ENCODE measurements at places on chromosomes 7 and 10.
A peak's percentile ranks its signal among the peaks of the same experiment; 100 is the strongest.

DNA sequence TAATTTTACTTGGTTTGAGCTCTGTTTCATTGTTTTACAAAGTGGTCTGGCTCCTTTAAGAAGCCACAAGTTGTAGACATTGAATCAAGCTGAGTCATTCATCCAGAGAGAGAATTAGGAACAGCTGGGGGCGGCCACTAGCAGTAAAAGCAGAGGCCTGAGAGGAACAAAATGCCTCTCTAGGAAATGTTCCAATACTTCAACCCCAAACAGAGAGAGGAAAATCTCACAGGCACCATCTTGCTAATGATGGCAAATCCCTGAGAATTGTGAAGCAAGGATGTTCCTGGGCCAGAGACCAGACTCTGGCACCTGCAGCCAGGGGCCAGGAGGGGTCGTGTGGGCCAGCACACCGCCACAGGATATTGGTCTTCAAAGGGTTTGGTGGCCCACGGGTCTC, 26.5 kb upstream of the TRIL start:
- no peak overlapping the region for H3K27ac ChIP-seq
- peaks cover 36% of the 10 kb centered on the region for H3K4me1 ChIP-seq
- H3K27me3 ChIP-seq = no peaks in the 10 kb centered on the region

GRCh38 chr7:22001345-22002004, 55.8 kb upstream of the CDCA7L start:
- peak overlapping the region; percentile 68 for H3K27ac ChIP-seq
- H3K4me3 ChIP-seq = no peak overlapping the region
- peaks cover 16% of the 10 kb centered on the region for H3K4me1 ChIP-seq
- no peaks in the 10 kb centered on the region for H3K36me3 ChIP-seq
- no peaks in the 10 kb centered on the region for H3K27me3 ChIP-seq
- peak; percentile 61 for DNase-seq

DNA sequence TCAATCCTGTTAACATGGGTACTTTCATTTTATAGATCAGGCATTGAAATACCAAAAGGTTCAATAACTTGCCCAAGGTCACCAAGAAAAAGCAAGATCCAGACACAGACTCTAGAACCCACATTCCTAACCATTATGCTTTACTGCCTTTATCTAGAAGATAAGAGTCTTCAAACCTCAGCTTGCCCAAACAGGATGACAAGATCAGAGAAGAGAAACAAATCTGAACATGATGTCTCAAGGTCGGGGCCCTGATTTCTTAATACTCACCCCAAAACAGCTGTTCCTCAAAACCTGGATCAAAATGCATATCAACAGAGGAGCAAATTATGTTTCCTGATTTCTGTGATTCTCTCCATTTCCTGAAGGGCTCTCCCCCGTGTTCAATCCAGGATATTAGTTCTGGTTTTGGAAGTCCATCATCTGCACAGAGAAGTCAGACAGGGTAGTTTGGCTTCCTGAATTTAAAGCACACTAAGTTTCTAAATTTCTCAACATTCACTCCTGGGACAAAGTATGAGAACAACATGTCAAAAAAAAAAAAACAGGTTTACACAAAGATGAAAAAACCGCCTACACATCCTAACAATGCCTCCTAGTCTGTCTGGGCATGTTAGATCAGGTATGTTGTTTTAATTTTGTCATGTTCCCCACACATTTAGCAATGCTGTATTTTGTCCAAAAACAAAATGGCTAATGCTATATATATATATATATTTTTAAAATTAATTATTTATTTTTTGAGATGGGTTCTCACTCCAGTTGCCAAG, 16.2 kb downstream of the ZNF786 start:
- DNase-seq = no peak
- H3K4me3 ChIP-seq = peak overlapping the region; percentile 26
- peaks cover 23% of the 10 kb centered on the region for H3K36me3 ChIP-seq
- H3K27me3 ChIP-seq = no peaks in the 10 kb centered on the region
- peak overlapping the region; percentile 48 for H3K27ac ChIP-seq

- H3K27me3 ChIP-seq = peaks cover 3% of the 10 kb centered on the region
- no peaks in the 10 kb centered on the region for H3K4me1 ChIP-seq
- no peaks in the 10 kb centered on the region for H3K36me3 ChIP-seq
- H3K27ac ChIP-seq = no peak overlapping the region
- H3K4me3 ChIP-seq = no peak overlapping the region
- DNase-seq = no peak
Observed at GRCh38 chr10:78597796-78598555, 470.8 kb upstream of the ZMIZ1 start.

GRCh38 chr7:80133361-80134114, 1.1 kb upstream of the GNAI1 start:
- peak overlapping the region; percentile 97 for H3K27ac ChIP-seq
- no peaks in the 10 kb centered on the region for H3K36me3 ChIP-seq
- no peak for DNase-seq
- H3K27me3 ChIP-seq = no peaks in the 10 kb centered on the region
- peaks cover 23% of the 10 kb centered on the region for H3K4me1 ChIP-seq

DNA sequence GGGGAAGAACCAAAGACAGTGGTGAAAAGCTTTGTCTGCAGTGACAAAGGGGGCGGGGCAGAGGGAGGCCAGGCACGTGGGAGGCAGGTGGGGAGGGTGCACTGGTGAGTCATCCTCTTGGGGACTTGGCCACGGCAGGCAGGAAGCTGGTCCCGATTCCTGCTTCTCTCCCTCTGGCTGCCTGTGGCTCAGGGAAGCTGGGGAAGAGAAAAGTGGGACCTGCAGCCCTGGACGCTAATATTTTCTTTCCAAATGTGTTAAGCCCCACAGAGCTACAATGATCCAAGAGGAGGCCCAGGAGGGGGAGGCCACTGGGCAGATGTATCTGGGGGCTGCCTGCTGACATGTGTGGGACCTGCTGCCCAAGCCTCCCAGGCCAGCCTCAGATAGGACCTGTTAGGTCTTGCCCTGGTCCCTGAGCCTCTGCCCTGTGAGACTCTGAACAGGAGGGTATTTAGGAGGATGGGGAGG, 231.8 kb downstream of the KCNMA1 start:
- no peak overlapping the region for H3K27ac ChIP-seq
- DNase-seq = no peak
- no peaks in the 10 kb centered on the region for H3K27me3 ChIP-seq
- no peaks in the 10 kb centered on the region for H3K36me3 ChIP-seq
- H3K4me1 ChIP-seq = peaks cover 23% of the 10 kb centered on the region
